ENCODE measurements at places on chromosomes 3 and 15.

DNA sequence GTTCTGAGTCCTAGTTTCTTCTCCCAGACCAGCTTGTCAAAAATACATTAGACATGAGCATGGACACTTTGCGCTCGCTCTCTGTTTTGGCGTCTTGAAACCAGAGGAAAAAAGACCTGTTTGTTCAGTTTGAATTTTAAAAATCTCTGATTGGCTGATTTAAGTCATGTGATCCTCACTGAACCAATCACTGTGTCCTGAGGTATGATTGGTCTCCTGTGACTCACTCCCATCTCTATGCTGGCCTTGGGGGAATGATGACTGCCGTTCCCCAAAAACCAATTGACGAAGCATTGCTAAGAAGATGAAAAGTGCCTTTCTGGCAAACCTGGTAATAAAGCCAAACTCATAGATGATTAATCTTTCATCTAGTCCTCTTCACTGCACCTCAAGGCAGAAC lies 256.5 kb downstream of the IL5RA start:
- H3K4me3 ChIP-seq = no peak overlapping the region
- no peaks in the 10 kb centered on the region for H3K36me3 ChIP-seq
- H3K27me3 ChIP-seq = no peaks in the 10 kb centered on the region
- no peaks in the 10 kb centered on the region for H3K4me1 ChIP-seq
- no peak overlapping the region for H3K27ac ChIP-seq

- H3K27me3 ChIP-seq = peaks cover 7% of the 10 kb centered on the region
- no peaks in the 10 kb centered on the region for H3K4me1 ChIP-seq
- H3K27ac ChIP-seq = no peak overlapping the region
- H3K36me3 ChIP-seq = no peaks in the 10 kb centered on the region
- H3K4me3 ChIP-seq = no peak overlapping the region
Observed at GRCh38 chr15:60096157-60096556, 92.0 kb downstream of the FOXB1 start.

DNA sequence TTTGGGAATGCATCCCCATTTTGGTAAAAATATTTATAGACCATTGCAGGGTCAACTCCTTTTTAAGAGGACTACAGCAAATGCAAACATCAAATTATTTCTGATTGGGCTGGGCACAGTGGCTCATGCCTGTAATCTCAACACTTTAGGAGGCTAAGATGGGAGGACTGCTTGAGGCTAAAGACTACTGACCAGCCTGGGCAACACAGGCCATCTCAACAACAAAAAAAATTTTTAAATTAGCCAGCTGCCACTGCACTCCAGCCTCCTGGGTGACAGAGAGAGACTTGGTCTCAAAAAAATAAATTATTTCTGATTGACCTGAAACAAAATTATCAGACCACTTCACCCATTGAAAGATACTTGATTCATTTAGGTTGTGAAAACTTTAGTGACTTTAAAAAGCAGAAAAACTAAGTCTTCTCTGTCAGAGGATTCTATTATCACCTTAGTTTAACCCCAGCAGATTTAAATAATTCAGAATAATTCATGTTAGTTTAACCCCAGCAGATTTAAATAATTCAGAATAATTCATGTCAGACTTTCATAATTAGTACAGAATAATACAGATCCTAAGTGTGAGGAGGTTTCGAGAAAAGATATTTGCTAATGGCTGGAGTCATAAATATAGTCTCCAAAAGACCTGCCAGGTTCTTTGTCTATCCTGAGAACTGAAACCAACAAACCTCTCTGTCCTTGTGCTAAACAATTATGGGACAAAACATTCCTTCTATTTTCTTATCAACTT lies 183.6 kb upstream of the STT3B start:
- no peak overlapping the region for H3K27ac ChIP-seq
- no peak for DNase-seq
- peaks cover 2% of the 10 kb centered on the region for H3K36me3 ChIP-seq
- no peaks in the 10 kb centered on the region for H3K4me1 ChIP-seq
- H3K27me3 ChIP-seq = no peaks in the 10 kb centered on the region

DNA sequence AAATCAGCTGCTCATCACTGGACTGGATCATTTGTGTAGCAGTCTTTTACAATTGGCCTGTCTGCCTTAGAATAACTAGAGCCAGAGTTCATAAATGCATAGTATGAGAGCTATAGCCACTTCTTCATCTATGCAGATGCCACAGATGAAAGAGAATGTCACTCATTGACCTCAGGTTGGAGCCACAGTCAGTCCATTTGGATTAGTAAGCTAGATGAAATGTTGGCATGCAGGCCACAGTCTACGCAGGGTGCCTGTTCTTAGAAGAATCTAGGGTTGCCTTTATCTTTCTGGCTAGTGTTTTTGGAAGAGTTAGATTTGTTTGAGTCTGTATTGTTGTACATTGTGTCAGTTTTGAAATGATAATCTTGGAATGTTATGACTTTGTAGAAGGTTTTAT lies 25.4 kb upstream of the EDEM1 start:
- peaks cover 9% of the 10 kb centered on the region for H3K36me3 ChIP-seq
- no peaks in the 10 kb centered on the region for H3K27me3 ChIP-seq
- no peak for DNase-seq
- no peak overlapping the region for H3K4me3 ChIP-seq

DNA sequence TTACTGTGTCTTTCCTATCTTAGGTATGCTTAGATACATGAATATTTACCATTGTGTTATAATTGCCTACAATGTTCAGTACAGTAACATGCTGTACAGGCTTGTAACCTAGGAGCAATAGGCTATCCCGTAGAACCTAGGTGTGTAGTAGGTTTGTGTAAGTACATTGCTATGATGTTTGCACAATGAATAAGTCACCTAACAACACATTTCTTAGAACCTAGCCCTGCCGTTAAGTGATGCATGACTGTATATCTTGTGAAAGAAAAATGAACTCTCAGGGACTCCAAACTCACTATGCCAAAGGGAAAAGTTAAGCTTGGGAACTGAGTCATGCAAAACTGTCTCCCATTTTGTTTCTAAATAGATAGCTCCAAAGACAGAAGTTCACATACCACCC lies 91.5 kb upstream of the ACP3 start:
- DNase-seq = no peak
- peaks cover 6% of the 10 kb centered on the region for H3K27me3 ChIP-seq
- no peaks in the 10 kb centered on the region for H3K4me1 ChIP-seq

GRCh38 chr3:194773771-194774455 lies 88.2 kb downstream of the FAM43A start:
- peaks cover 12% of the 10 kb centered on the region for H3K4me1 ChIP-seq
- no peak for DNase-seq
- H3K27ac ChIP-seq = no peak overlapping the region
- no peaks in the 10 kb centered on the region for H3K36me3 ChIP-seq
- H3K4me3 ChIP-seq = no peak overlapping the region

DNA sequence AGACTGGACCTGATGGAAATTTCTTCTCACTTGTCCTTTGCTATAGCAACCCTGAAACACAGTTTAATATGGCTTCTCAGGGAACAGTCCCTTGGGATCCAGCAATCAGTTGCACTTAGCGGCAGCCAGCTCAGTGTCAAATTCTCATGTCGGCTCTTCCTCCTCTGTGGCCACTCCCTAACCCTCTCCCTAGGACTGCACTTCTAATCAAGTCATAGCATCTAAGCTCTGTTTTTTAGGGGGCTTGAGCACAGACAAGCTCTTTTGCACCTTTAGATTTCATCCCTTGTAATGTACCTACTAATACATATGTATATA lies 250.5 kb upstream of the TLE3 start:
- H3K27ac ChIP-seq = no peak overlapping the region
- H3K36me3 ChIP-seq = no peaks in the 10 kb centered on the region
- no peak for DNase-seq
- peaks cover 19% of the 10 kb centered on the region for H3K27me3 ChIP-seq
- no peaks in the 10 kb centered on the region for H3K4me1 ChIP-seq

DNA sequence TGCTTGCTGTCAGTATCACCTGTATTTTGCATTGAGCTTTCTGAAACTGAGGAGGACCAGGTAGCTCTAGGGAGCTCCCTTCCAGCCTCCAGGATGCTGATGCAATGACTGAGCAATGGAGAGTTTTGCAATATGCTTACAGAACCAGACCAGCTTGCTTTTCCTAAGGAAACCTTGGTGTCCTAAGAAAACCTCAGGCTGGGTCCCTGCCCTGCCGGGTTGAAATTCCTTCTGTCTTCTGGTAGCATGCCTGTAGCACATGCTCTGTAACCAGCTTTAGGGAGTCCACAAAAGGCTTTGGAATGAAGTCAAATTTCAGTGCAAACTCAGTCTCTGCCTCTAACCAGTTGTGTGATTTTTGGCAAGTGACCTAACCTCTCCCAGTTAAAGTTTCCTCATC lies 65.8 kb upstream of the GSK3B start:
- peaks cover 6% of the 10 kb centered on the region for H3K36me3 ChIP-seq
- H3K4me3 ChIP-seq = no peak overlapping the region
- no peak overlapping the region for H3K27ac ChIP-seq
- H3K4me1 ChIP-seq = no peaks in the 10 kb centered on the region
- H3K27me3 ChIP-seq = peaks cover 6% of the 10 kb centered on the region
- no peak for DNase-seq

GRCh38 chr3:62169906-62170660 lies 203.3 kb downstream of the FEZF2 start:
- H3K27me3 ChIP-seq = peaks cover 3% of the 10 kb centered on the region
- no peaks in the 10 kb centered on the region for H3K36me3 ChIP-seq

- no peak overlapping the region for H3K27ac ChIP-seq
- H3K27me3 ChIP-seq = peaks cover 45% of the 10 kb centered on the region
- no peaks in the 10 kb centered on the region for H3K36me3 ChIP-seq
- no peak overlapping the region for H3K4me3 ChIP-seq
- DNase-seq = no peak
Observed at GRCh38 chr3:46082849-46083248, 55.6 kb upstream of the XCR1 start.

DNA sequence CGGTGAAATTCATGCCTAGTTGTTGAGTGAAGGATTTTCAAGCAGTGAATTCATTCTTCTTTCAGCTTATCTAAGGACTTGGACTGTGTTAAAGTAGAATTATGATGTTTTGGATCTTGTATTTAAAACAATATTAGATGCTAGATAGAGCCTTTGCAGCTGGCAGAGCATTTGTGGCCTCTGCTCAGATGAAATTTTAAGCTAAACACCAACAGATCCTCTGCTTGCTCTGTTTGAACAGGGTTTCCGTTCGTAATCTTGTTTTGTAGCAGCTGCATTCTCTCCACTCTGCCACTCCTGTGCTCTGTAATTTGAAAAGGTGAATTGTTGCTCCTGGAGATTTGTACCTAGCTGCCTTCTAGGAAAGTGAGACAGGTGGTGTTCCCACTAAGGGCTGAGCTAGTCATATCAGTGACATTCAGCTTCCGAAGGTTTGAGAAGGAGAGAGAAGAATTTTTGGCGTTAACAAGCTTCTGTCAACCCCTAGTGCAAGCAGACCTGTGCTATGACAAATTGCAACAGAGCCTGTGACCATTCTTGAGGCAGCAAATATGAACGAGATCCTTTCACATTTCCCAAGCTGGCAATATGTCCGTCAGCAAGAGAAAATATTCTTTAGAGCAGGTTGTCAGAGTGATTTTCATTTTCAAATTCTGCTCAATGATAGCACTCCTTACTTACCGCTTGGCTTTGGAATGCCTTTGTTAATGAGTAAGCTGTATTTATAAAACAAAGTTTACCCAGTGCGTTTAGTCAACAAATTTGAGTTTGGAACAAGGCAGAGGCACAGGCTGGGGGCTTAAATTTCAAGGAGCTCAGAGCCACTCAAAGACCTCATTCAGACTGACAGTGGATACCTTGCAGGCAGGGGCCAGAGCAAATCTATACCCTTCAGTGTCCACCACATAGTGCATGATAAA lies 5.3 kb downstream of the CHST2 start:
- no peaks in the 10 kb centered on the region for H3K36me3 ChIP-seq
- no peak overlapping the region for H3K27ac ChIP-seq
- H3K4me1 ChIP-seq = peaks cover 29% of the 10 kb centered on the region
- no peaks in the 10 kb centered on the region for H3K27me3 ChIP-seq
- DNase-seq = no peak

DNA sequence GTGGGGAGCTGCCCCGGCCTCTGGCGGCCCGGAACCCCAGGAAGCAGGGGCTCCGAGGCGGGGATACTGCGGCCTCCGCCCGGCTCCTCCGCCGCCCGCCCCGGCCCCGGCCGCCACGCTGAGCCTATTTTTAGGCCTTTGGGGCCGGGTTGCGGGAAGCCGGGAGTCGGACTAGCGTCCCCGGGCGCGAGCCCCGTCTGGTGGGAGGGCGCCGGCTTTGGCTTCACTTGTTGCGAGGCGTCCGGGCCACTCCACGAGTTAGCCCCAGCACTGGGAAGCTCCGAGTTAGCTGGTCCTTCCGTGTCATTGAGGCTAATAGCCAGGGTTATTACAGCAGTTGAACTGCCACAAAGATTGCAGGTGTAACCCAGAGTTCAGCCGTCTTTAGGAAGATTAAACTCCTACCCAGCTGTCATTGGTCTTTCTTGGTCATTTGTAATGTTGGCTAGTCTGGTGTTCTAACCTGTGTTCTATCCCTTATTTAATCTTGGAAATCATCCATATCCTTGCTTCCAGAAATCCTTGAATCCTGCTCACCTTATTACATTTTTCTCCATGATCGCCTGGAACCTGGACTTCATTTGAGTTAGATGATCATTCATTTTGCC lies 791 bp downstream of the GYG1 start:
- peak overlapping the region; percentile 85 for H3K27ac ChIP-seq
- peaks cover 35% of the 10 kb centered on the region for H3K36me3 ChIP-seq
- H3K4me3 ChIP-seq = peak overlapping the region; percentile 70
- peaks cover 32% of the 10 kb centered on the region for H3K4me1 ChIP-seq
- no peaks in the 10 kb centered on the region for H3K27me3 ChIP-seq

GRCh38 chr3:18403061-18403460 lies 22.1 kb downstream of the SATB1 start:
- peaks cover 95% of the 10 kb centered on the region for H3K36me3 ChIP-seq
- H3K4me3 ChIP-seq = peak overlapping the region; percentile 54
- no peaks in the 10 kb centered on the region for H3K27me3 ChIP-seq
- DNase-seq = no peak
- H3K27ac ChIP-seq = peak overlapping the region; percentile 84

DNA sequence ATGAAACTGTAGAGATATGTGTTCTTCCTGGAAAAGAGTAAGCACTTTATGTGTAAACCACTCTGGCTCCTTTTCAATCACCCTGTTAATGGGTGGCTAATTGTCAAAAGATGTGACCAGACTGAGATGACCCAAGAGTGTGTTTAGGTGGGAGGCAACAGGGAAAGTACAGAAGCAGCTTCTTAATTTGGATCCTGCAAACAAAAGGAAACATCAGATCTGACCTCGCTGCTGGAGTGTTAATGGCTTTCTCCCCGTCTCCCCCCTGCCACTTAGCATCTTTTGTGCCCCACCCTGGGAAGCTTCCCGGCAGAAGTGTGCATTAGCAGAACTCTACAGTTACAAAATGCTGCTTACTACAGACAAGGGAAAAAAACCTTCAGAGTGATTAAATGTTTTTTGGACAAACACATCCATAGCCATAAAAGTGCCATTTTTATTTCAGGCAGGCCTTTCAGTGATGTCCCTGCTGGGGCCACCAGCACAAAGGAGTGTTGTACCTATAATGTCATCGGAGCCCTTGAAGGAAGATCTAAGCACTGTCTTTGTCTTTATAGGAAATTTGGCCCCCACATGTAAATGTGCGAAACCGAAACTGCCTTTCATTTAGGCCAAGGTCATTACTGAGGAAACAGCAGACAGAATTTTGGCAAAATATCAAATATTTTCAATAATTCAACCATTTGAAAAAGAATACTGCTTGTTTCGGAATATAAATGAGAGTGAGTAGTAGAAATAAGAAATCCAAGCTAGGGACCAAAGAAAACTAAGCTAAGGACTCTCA lies 311.0 kb downstream of the WDR72 start:
- no peak overlapping the region for H3K27ac ChIP-seq
- H3K4me3 ChIP-seq = no peak overlapping the region
- H3K27me3 ChIP-seq = no peaks in the 10 kb centered on the region
- no peak for DNase-seq
- no peaks in the 10 kb centered on the region for H3K4me1 ChIP-seq
